Activated CD8-positive, alpha-beta memory T cell treated with anti-CD3 and anti-CD28 coated beads for 1 hour (primary cell): ENCODE measurements at places on chromosomes 4 and X.

GRCh38 chrX:148913971-148914370, 413.6 kb downstream of the AFF2 start:
- no peak for DNase-seq

GRCh38 chrX:75038925-75039324, 113.7 kb upstream of the NEXMIF start:
- no peak for DNase-seq

GRCh38 chrX:153863251-153863991, 22.6 kb downstream of the L1CAM start:
- DNase-seq, result no peak

DNA sequence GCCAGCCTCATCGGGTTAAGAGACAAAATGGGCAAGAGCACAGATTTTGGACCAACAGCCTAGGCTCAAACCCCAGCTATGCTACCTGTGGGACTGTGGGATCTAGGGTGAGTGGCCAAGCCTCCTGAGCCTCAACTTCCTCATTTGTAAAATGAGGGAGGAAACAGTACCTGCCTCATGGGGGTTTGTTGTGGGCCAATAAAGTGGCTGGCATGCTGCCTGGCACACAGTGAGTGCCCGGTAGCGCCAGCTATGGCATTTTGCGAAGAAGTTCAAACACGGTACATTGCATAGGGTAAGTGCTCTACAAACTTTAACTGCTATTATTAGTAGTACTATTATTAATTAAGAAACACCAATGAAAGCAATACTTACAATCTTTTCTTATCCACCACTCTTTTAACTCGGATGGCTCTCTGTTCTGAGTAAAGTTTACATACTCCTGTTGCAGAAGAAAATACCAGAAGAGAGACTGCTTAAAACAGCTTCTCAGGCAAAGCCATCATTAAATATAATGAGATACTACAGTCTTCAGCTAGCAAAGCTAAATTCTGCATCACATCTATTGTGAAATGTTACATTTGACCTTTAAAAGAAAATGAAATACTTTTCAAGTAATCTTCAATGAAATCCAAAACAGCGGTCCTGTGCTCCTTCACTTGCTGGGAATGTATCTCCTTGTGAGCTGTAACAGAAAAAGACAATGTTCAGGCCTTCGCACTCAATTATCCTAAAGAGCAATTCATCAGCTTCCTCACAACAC, 70.1 kb downstream of the NSG1 start:
- no peak for DNase-seq

DNA sequence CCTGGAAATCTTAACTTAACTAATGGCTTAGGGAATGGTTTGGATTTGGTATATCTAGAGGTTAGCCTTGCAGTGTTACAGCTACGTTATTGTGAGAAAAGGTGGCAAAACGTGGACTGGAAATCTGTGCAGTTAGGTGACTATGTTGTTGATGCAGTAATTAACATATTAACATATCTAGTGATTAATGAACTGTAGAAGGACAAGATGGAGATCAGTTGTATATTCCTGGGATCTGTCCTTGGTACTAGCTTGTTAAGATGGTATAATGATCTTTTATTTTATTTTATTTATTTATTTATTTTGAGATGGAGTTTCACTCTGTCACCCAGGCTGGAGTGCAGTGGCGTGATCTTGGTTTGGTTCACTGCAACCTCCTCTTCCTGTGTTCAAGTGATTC, 36.9 kb downstream of the GPAT3 start:
- no peak for DNase-seq

DNA sequence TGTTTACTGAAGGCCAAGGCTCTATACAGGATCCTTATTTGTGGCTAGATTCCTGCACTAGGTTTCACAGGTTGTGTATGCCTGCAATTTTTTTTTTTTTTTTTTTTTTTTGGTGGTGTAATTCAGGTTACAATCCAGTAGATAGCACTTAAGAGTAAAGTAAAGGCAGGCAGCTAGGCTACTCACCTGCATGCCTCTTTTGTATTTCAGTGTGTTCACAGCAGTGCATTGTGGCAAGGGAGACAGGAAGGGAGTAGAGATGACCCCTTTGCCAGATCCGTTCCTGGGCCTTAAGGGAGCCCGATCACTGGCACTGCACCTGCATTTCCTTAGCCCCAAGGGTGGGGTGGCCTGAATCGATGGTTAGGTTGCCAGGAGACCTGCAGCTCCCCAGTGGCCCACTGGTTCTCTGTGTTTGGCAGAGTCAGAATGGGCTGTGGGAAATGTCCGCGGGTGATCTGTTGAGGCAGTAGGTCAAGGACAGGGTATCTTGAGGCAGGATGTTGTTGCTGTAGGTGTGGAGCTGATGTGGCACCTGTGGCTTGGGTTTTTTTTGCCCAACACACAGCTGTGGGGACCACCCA, 374.9 kb upstream of the AADAT start:
- DNase-seq, result no peak

DNA sequence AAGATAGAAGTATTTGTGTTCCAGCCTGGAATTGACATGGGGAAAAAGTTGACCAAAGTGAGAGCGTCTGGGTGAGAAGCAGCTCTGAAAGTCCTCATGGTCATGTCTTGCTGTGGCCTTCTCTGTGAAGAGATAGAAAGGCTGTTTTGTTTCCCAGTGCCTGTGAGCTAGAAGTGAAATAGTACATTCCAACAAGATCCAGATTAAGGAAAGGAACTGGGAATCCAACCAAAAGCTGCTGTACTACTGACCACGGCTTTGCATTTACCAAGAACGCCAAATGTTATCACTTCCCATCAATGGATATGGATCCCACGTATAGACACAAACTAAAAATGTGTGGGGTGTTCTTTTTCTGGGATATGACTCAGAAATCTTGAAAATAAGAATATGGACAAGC, 51.2 kb downstream of the TENM3 start:
- no peak for DNase-seq

DNA sequence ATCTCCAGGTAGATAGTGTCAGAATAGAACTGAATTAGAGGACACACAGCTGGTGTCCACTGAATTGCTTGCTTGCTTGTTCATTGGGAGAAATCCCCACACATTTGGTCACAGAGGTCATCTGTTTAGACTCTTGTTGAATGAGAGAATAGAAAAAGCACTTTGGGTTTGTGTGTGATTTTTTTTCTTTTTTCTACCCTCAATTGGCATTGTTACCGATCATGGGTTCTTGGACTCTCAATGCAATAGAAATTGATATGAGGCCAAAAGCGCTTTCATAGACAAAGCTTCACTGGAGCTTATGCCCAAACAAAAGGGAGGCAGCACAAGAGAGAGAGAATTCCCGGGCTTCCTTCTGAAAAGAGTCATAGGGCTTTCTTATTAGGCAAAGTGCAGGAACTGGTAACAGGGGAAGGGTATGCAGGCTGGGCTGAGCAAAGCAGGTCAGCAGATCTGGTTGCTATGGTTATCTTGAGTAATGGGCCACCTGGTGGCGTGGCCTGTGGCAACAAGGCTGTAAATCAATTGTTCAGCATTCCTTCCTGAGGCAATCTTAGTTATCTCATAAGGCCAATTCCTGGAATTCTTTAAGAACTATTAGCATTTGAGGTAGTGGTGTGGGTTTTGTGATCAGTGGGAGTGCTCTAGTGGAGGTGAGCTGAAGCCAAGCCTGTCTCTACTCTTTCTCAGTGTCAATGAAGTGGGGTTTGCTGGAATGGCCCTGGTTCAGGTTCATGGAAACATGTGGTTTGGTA, 5.3 kb upstream of the GPR82 start:
- no peak for DNase-seq

DNA sequence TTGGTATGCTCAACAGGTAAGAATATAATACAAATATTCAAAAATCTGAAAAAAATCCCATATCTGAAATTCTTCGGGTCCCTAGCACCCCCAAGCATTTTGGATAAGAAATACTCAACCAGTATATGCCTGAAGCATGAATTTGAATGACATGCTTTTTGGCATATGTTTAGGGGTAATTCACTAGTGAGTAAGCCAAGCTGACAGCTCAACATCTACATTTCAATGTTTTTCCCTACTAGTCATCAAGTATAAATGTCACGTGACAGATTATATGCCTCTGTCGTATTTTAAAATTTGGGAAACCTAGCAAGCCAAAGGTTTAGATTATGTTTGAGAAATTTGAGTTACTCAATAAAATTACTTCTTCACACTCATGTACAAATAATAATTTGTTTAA, 125.1 kb downstream of the FGF16 start:
- DNase-seq, result no peak

- DNase-seq, result no peak
Measured at GRCh38 chr4:135777361-135777760, 1575.8 kb upstream of the PABPC4L start.

- DNase-seq, result no peak
Measured at GRCh38 chr4:13095722-13096121, 388.4 kb downstream of the RAB28 start.

GRCh38 chrX:16839219-16839851, 30.8 kb downstream of the RBBP7 start:
- DNase-seq, result no peak

DNA sequence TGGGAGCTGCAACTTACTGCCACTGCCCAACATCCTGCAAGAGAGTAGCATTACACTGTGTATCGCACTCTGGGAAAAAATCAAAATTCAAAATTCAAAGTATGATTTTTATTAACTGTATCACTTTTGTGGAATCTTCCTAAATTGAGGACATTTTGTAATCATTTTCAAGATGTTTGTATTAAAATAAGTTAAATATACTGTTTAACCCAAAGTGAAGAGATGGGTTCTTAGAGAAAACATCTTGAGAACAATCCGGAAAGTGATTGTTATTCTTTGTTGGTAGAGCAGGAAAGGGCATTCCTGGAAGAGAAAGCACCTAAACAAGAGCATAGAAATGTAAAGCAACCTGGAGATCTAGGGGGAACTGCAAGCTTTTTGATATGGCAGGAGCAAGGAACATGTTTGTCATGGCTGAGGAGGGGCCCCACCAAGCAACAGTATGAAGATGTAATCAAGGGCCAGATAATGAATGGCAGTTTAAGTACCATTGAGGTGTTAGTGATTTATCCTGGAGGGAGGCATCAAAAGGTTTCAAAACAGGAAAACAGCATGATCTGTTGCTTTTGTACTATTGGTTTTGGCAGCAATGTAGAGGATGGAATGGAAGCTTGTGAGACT, 14.1 kb upstream of the SEC24D start:
- no peak for DNase-seq

DNA sequence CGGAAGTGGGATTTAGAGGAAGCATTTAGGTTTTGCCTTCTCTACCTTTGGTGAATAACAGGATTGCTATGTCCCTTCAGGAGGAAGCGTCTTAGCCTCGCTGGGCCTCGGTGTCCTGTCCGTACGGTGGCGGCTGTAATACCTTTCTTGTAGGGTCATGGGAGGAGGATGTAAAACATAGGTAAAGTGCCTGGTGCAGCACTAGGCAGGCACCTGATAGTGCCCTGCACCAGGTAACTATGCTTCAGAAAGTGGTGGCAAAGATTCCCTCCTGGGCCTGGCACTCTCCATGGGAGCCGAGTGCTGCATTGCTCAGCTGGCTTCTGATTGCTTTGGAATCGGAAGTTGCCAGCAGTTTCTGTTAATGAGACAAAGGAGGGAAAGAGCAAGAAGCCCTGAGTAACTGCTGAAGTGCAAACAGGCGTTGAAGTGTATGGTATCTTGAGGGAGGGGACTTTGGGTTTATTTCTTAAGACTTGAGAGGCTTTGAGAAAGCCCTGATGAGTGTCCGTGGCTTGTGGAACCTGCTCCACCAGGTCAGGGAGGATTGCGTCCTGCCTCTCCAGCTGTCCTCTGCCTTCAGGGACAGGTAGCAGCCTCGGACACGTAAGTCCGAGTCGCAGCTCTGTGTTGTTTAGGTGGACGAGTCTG, 45.8 kb downstream of the TBC1D14 start:
- DNase-seq, result no peak
